Midbrain (tissue), 1 donor: ENCODE measurements at places on chromosomes 7 and 10.
A peak's percentile ranks its signal among the peaks of the same experiment; 100 is the strongest.

GRCh38 chr7:74253835-74254128, 417 bp downstream of the RFC2 start:
- no peak for DNase-seq

GRCh38 chr10:58755677-58756076, 243.0 kb downstream of the BICC1 start:
- no peak for DNase-seq

DNA sequence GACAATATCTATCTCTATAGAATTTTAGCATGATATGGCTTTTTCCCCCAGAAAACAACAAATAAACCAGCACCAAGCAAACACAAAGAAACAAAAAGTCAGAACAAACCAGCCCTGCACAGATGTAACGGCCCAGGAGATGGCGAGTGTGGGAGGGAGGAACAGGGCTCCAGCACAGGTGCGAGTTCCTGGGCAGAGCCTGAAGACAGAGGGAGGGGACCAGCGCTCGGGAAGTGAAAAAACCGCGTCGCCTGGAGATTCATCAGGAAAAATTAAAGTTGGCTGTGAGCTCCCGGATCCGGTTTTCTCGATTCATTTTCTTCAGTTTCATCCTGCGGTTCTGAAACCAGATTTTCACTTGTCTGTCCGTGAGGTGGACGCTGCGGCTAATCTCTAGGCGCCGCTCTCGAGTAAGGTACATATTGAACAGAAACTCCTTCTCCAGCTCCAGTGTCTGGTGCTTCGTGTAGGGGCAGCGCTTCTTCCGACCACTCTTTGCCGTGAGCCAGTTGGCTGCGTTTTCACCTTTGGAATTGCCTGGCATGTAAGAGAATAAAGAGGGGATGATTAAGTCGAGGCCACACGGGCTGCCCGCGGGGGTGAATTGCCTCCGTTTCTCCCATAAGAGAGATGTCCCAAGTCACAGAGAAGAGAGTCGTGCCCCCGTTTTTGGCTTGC, 2.3 kb downstream of the HOXA10 start:
- no peak for DNase-seq

DNA sequence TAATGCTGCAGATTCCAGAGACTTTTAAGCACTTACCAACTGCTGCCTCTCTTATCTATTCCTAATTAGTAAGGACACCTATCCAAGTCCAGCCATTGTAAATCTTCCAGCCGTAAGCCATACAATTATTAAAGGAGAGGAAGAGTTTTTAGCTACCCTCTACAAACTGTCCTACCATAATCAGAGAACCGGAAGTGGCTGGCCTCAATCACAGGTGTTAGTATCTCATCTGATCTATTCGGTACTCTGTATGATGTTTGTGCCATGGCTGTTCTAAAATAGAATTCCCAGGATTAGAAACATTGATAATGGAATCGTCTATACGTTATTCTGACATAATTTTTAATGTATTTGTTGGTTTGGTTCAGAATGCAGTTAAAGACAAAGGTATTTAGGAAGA, 102.8 kb downstream of the MICU1 start:
- DNase-seq = no peak

DNA sequence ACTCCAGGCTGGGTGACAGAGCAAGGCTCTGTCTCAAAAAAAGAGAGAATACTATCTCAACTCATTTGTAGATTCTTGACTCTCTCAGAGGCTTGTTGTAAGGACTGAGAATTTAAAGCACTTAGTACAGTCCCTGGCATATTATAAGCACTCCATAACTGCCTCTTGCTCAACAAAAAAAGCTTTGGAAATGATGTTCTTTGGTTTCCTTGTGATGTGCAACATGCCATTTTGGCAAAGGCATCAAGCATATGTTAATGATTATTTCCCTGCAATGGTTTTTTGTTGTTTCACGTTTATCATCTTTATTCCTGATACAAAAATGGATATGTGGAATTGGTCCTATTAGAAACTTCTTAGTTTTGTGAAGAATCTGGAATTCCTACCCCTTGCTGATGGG, 15.7 kb downstream of the NOLC1 start:
- DNase-seq = no peak

DNA sequence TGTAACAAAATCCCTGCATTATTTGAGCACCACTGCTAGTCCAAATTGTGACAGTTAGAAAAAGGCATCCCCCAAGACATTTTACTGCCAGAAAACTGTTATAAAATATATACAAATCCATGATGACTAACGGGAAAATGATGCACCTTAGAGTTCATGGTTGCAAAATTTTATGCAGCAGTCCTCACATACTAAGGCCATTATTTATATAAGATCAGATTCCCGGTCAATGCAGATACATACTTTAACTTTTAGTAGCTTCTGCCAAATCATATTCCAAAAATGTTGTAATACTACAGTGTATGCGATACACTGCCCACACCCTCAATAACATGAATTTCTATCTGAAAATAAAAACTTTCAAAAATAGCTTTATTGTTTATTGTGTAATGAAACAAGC, 239.9 kb upstream of the ZNF32 start:
- no peak for DNase-seq

- no peak for DNase-seq
These were observed 31.5 kb downstream of the ASB13 start for GRCh38 chr10:5634918-5635317.

DNA sequence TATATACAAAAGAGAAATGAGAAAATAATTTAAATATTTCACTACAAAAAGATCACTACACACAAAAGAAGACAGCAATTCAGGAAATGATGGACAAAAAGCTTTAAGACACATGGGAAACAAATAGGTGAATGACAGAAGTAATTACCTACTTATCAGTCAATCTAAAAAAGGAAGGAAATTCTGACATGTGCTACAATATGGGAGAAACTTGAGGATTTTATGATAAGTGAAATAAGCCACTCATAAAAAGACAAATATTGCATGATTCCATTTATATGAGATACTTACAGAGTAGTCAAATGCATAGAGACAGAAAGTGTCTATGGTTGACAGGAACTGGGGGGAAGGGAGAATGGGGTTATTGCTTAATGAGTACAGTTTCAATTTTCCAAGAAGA, 339.2 kb downstream of the CALN1 start:
- DNase-seq = no peak

DNA sequence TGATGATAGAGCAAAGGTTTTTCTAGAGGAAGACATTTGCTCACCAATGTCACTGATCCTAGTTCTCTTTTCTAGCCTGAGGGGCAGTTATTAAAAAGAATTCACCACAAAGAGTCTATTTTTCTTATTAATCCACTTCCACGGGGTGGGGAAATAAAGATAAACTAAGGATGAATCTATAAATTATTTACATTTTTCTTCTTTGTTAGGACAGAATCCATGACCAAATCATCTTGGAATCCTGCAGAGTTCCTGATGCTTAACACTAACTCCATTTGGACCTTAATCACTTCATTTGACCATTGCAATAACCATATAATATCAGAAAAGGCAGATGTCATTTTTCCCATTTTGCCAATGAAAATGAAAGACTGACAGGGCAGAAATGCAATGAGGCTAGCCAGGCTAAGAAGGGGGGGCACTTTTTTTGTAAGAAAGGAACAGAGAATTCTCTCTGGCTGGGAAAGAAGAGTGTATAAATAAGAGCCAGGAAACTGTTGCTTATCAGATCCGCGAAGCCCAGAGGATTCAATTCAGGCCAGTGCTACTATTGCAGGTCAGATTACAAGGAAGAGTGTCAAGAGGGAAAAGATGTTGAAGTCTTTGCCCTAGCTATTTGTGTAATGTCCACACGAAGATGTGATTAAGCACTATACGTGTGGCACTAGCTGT, 433.2 kb downstream of the TNS3 start:
- no peak for DNase-seq

- DNase-seq = no peak
These were observed 5.8 kb downstream of the ANTXRL start for GRCh38 chr10:46292573-46293023.

GRCh38 chr7:79060498-79060897, 393.0 kb downstream of the MAGI2 start:
- DNase-seq = no peak

DNA sequence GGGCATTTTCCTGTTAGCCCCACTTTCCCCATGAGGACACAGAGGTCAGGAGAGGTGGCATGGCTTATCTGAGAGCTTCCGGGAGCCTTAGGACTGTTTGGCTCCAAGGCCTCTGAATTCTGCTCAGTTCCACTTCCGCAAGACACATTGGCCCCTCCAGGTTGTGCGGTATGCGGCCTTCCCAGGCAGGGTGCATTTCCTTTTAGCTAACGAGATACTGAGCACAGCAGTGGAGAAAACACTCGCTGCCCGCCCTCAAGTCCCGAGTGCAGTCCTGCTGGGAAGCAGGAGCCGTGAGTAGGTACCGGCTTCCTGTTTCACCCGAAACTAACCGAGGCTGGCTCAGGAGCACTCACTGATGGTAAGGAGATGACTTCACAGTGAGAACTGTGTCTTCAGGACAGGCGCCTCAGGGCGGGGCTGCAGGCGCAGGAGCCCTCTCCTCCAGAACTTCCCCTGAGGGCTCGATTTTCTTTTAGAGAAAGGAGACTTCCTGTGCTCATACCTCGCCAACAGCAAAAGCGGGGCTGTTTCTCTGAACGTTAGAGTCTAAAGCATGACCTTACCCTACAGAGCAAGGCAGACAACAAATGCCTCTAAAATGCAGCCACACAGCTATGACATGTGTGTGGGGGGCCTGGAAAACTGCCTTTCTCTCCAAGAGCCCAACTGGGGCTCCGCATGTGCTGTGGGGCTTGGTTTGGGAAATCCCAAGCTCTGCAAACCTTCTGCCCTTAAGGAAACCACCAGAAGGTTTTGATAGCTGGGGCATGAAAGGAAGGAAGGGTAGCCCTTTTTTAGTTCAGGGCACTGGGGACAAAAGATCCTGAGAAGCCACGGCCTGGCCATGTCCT, 25.9 kb downstream of the RGS10 start:
- DNase-seq = no peak

DNA sequence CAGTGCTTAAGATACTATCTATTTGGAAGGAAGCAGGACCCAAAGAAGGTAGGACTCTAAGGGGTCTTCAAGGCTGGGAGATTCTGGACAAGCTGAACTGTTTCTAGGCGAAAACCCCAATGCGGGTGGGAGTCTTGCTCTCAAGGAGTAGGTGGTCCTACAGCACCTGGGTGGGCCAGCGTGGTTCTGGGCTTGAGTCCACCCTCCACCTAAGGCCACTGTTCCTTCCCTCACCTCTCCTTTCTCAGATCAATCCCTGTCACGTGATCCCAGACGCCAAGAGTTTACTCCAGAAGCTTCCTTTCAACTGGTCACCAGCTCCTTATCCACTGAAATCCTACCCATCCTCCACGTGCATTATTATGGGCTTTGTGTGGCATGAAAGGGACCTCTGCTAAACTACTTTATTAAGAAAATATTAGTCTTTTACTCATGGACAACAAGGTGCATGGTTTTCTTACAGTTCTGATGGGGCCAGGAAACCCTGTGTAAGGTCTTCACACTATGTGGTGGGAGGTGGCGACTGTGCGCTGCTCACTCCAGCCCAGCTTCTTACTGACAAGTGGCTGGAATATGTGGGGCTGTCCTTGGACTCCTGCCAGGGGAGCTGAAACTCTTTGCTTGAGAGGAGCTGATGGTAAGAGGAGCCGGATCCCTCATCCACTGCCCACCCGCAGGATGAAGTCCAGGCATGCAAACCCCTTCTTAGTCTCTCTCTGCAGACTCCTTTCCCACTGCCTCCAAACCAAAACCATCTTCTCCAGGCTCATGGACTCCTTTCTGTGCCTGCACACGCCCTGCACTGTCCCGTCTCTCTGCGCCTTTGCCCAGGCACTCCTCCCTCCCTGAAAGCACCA, 1.6 kb downstream of the ZNF746 start:
- DNase-seq = no peak

- DNase-seq = no peak
These were observed 471 bp downstream of the MGMT start for GRCh38 chr10:129467359-129468064.

GRCh38 chr7:12110425-12110824, 100.7 kb upstream of the TMEM106B start:
- DNase-seq = no peak

- DNase-seq = no peak
These were observed 81.0 kb downstream of the CFAP58 start for GRCh38 chr10:104434601-104435000.

DNA sequence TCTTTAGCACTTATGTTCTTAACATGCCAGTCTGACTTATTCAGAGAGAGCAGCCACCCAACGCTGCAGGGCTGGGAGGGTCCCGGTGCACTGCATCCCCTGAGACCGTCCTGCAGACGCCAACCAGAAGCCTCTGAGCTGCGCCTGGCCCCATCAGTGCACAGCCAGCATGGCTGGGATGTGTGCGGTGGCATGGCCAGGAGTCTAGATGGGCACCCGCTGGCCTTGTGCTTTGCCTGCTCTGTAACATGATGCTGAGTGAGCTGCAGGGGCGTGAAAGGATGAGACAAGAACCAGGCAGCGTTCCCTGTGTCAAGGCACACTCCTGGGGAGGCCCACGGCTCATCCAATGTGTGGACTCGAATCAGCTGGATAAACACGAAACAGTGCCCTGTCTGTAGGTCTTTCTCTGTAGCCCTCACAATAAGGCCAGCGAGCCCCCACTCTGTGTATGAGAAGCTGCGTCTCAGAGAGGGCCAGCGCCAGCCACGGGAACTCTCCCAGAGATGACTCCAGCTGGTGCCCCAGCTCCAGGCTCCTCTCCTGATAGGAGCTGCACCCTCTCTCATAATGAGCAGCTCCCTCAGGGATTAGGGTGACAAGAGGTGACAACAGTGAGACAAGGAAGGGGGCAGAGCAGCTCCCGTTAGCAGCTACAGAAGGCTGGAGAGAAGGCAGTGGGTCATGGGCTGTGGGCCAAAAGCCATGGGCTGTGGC, 96.8 kb downstream of the TNS3 start:
- DNase-seq = no peak

- peak; percentile 35 for DNase-seq
These were observed 746 bp downstream of the ARL5B start for GRCh38 chr10:18659819-18660535.

DNA sequence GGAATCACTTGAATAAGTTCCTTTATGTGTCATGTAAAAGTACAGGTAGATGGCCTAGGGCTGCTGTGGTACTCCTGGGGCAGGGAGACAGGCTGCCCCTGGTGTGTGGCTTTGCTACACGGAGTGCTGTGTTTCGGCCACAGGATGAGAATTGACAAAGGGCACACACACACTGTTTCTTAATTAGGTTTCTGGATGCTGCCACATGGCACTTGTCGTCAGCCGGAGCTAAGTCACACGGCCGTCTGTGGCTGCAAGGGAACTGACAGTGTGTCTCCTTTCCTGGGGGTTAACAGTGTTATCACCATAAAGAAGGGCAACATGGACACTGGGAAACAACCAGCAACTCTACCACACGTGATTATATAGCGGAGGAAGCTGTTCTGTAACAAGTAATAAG, 55.7 kb upstream of the CREB5 start:
- DNase-seq = no peak

DNA sequence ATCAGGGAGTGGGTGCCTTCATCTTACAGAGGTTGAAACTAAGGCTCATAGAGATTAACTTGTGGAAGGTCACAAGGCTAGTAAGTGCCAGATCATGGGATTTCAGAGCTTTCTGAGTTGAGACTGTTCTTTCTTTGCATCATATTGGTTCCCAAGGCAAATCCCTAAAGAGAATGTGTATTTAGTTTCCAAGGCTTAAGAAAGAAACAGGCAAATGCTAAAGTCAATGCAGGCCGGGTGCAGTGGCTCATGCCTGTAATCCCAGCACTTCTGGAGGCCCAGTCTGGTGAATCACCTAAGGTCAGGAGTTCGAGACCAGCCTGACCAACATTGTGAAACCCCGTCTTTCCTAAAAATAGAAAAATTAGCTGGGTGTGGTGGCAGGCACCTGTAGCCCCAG, 19.8 kb downstream of the CDK1 start:
- no peak for DNase-seq
